ENCODE measurements at places on chromosomes 3 and 15.

DNA sequence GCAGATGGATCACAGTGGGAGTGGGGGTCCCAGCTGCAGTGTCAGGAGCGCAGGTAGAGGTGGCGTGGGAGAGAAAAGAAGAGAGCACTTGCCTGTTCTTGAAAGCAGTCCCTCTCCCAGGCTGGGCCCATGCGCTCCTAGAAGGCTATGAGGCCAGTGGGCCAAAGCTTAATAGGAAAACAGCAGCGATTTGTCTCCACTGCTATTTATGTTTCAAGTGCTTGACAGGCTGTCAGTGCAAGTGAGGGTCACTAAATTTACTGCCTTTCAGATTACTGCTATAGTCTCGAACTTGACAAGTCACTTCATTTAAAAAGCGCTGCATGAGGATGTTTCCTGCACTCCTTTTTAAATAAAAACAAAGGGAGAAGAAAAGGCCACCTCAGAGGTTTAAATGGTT, 239.5 kb downstream of the GAP43 start:
- DNase-seq: no peak

DNA sequence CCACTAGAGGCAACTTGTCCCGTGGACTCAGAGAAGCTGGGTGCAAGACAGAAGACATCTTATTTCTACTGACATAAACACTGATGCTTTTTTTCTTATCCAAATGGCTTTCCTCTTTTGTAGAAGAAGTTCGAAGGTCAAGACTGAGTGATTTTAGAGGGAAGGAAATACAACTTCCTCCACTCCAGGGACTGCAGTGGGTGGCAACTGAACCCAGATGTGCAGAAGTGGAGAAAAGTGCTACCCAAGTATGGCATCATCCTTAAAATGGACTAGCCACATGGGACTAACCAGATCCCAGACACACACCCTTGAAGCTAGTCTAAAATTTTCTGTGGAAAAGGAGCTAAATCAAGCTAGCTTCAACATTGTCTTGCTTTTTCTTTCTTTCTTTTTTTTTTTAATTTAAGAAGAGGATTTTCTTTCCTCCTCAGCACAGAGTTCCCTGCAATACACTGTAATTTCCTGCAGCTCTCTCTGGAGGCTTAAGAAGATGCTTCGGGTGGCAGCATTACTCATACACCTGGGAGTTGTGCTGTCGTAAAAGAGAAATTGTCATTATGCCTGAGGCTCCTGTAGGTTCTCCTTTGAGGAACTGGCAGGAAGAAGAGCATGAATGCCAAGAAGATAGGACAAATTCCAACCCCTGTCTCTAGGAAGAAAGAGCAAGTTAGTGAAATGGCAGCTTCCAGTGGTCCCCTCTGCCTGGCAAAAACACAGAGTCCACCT, 3.8 kb upstream of the FRMD4B start:
- DNase-seq: no peak

GRCh38 chr3:71152892-71153265, 430.6 kb downstream of the FOXP1 start:
- DNase-seq: no peak

DNA sequence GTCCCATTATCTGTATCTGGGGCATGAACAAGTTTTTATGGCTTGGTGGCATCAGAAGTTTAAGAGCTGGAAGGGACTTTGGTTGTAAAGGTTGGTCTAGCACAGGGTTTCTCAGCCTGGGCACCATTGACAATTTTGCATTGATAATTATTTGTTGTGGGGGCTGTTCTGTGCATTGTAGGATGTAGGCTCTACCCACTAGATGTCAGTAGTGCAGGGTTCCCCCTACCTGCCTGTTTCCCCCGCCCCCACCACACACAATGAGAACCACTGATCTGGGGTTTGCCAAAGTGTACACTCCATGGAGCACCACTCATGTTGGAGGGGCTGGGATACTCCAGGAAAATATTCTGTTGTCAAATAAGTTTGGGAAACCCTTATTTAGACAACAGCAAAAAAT, 42.7 kb downstream of the PLCL2 start:
- DNase-seq: no peak

- no peak for DNase-seq
These were observed 532.5 kb upstream of the KCNMB2 start for GRCh38 chr3:178003756-178004155.

- DNase-seq: no peak
These were observed 184.7 kb downstream of the PLCH1 start for GRCh38 chr3:155560135-155560534.

DNA sequence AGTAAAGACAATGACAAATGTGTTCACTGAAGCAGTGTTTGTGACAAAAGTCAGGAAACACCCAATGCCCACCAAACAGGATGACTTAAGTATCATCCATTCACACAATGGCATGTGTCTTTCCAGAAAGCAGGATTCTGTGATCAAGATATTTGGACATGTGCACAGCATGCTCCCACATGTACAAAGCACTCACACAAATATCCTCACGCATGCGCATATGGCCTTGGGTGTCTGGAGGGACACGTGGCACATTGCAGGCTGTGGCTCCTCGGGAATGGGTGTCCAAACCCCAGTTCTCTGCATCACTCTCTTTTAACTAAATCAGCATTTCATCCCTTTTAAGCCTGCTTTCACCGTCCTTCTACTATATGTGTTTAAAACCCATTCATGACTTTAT, 130.5 kb downstream of the KLF13 start:
- no peak for DNase-seq

DNA sequence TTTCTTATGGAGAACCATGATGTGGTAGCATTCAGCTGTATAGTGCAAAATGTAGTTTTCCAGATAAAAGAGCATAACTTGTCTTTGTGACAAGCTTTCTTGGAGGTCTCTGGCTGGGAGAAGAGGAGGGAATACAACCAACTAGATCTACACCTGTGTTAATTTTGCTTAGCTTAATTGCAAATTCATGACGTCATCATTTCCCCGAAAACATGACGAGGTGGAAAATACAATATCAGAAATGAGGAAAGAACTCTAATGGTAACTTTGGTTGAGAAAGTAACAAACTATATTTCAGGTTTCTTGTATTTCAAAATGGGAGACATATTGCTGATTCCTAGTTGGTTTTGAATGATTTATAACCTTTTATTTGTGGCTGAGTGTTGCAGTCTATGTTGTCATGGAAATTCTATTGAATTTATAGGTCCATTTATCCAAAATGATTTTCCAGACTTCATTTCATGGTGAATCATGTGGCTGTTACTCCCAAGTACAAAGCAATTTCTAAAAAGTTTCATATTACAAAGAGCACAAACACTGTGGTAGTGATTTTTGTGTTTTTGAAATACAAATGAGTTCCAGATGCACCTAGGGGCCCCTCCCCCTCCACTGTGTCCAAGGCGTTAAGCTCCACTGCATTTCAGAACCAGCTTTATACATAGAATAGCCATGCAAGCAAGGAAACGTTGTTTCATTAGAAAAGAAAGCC, 307.2 kb downstream of the FEZF2 start:
- DNase-seq: no peak

DNA sequence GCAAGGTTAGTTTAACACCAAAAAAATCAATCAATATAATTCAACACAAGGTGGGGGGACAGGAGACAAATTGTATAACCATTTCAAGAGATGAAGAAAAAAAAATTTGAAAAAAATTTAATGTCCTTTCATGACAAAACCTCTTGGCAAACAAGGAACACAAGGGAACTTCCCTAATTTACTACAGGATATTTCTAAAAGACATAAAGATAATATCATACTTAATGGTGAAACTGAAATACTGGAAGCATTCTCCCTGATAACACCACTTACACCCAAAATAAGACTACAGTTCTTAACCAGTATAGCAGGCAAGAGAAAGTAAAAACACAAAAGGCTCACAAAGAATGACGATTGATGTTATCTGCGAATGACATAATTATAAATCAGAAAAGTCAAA, 44.7 kb downstream of the IFT57 start:
- no peak for DNase-seq

GRCh38 chr3:119362010-119362409, 67.8 kb downstream of the ARHGAP31 start:
- DNase-seq: no peak

- no peak for DNase-seq
These were observed 1247.2 kb downstream of the ROBO2 start for GRCh38 chr3:78287085-78287484.

GRCh38 chr3:99633887-99634558, 4.4 kb upstream of the COL8A1 start:
- no peak for DNase-seq

DNA sequence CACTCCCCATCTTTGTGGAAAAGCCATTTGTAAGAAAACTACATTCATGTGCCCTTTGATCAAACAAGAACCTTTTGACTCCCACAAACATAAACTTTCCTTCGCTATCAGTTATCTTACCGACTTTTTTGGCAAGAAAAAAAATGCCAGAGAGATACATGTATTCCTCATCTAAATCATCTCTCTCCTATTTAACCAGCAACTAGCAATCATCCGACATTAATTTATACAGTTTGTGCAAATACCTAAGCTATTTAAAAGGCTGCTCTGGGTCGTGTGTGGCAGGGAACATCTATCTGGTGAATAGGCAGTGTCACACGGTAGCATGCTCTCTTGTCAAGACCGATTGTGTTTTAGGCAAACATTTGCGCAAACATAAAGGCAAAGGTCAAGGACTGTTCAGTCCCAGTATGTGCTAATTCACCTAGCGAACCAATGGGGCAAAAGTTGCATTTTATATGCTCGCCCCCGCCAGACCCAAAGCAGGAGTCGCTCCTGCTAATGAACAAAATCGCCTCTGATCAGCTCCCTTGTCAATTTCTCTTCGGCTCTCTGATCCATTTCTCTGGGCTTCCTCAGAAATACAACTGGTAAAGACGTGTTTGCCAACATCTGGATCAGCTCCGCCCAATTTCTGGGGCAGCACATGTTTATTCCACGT, 37.7 kb downstream of the ZIC4 start:
- no peak for DNase-seq

GRCh38 chr3:9817436-9817835, 7.4 kb downstream of the TTLL3 start:
- no peak for DNase-seq

GRCh38 chr15:97623091-97623661, 337.3 kb upstream of the ARRDC4 start:
- no peak for DNase-seq

DNA sequence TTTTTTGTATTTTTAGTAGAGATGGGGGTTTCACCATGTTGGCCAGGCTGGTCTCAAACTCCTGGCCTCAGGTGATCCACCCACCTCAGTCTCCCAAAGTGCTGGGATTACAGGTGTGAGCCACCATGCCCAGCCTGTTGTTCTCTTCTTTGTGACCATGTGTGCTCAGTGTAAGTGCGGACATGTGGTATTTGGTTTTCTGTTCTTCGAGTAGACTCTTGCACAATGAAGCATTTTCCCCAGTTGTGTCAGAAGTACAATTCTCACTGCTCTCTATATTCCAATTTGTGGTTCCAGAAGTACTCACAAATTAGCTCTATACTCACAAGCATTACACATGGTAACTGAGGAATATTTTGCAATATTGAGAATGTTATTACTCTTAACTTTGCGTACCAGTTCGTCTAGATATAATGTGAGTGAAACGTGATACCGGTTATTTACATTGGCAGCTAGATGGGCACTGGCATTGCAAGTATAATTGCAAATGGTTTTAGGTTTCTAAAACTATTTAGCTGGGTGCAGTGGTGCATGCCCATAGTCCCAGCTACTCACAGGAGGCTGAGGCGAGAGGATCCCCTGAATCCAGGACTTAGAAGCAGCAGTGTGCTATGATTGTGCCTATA, 34.2 kb upstream of the MTMR14 start:
- DNase-seq: no peak

- peak; percentile 48 for DNase-seq
These were observed 30.0 kb upstream of the PLSCR4 start for GRCh38 chr3:146280864-146281263.

DNA sequence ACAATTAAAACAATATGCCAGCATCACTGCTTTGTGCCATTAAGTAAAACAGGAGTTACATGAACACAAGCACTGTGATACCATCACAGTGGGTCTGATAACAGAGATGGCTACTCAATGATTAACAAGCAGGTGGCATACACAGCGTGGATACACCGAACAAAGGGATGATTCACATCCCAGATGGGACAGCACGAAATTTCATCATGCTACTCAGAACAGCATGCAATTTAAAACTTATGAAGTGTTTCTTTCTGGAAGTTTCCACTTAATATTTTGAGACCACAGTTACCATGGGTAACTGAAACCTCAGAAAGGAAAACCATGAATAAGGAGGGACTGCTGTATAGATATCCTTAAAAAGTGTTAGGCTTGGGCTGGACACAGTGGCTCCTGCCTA, 44.5 kb downstream of the SLC24A1 start:
- DNase-seq: no peak

DNA sequence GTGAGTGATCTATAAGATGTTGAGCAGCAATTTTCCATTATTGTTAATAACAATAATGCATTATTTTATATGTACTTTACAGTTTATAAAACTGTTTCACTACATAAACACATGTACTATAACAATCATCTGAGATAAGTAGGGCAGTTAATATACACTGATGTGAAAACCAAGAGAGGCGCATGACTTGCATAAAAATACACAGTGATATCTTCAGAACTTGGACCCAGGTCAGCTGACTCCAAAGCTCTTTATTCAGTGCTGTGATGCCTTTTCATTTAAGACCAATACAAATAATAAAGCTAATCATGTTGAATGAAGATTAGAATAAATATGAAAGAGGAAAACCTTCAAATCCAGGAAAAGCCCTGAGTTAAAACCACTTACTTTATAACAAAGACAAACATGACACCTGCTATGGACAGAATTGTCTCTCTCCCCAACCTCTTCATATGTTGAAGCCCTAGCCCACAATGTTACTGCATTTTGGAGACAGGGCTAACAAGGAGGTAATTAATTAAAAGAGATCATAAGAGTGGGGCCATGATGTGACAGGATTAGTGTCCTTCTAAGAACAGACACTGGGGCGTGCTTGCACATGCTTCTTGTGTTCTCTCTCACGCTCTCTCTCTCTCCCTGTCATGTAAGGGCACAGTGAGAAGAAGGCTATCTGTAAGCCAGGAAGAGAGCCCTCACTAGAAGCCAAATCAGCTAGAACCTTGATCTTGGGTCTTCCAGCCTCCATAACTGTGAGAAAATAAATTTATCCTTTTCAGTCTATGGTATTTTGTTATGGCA, 55.8 kb upstream of the TSPAN3 start:
- no peak for DNase-seq

GRCh38 chr15:45644437-45644836, 9.6 kb downstream of the SQOR start:
- DNase-seq: no peak

GRCh38 chr15:58303236-58303635, 128.6 kb upstream of the LIPC start:
- no peak for DNase-seq

GRCh38 chr3:184171562-184171961, 3.1 kb upstream of the AP2M1 start:
- DNase-seq: no peak

GRCh38 chr3:157807280-157807679, 298.9 kb downstream of the SHOX2 start:
- DNase-seq: no peak

- no peak for DNase-seq
These were observed 28.1 kb downstream of the ATRIP start for GRCh38 chr3:48474619-48475018.

DNA sequence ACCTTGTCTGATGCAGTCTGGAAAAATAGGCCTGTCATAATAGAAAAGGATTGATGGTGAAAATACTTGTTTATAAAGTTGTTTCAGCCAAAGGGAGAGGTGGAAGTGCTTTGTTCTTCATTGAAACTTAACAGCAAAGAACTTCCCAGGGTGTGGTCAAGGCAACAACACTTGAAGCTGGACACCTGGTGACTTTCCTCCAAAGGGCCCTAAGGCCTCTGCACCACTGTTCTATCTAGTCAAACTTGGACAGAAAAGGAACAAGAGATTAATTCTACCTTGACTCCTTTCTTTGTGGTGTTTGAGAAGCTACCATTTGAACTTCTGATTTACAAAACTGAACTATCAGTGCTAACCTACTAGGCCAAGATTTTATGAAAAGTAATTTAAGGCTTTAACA, 102.0 kb downstream of the CMSS1 start:
- no peak for DNase-seq
